ENCODE measurements at places on chromosomes 6 and 20.

DNA sequence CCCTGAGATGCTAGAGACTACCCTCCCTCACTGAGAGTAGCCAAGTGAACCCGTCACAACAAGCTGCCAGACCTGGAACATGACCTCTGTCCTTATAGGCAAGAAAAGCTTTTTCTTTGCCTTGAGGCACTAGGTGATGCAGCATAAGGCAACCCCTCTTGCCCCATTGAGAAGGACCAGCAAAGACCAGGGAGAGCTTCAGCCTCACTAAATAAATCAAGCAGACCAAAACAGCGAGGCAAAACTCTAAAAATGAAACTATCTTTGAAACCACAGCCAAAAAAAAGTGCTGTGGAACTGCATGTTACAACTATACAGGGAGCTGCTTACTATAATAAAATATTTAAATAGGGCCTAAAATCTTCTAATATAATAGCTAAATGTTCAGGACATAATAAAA lies 62.6 kb upstream of the FAM83B start:
- no peak for DNase-seq

DNA sequence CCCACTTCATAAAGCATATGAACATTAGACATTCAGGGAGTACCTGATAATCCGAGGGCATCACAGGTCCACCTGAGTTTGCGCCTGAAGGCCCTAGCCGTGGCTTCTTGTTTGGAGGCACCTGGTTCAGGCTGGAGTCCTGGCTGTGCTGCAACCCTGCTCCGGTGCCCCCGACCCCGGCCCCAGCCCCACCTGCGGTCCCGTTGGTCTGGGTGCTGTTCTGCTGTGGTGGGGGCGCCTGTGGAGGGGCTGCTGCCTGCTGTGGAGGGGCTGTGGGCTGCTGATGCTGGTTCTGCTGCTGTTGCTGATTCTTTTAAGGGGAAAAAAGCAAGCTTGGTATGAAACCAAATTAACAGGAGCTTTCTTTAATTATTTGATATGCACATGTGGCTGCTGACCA lies 144.6 kb upstream of the SLC22A16 start:
- no peak for DNase-seq

GRCh38 chr6:84522135-84522549 lies 242.3 kb downstream of the TBX18 start:
- no peak for DNase-seq

- no peak for DNase-seq
Measured at GRCh38 chr6:168121303-168121665, 42.3 kb upstream of the FRMD1 start.

- no peak for DNase-seq
Measured at GRCh38 chr6:23282252-23283021, 713.1 kb downstream of the HDGFL1 start.

- no peak for DNase-seq
Measured at GRCh38 chr20:58524814-58525213, 9.6 kb upstream of the APCDD1L start.

GRCh38 chr6:73951183-73951582 lies 255.2 kb downstream of the CD109 start:
- DNase-seq: no peak

DNA sequence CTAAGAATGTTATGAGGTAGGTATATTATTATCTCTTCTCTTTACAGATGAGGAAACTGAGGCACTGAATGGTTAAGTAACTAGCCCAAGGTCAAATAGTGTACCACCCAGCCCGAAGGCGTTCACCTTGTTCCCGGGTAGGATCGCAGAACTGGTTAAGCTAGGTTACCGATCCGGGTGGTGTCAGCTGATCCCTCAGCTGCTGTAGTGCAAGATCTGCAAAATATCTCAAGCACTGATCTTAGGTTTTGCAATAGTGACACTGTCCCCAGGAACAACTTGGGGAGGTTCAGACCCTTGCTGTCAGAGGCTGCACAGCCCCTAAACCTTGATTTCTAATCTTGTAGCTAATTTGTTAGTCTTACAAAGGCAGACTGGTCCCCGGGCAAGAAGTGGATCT lies 28.1 kb downstream of the SLC52A3 start:
- no peak for DNase-seq

DNA sequence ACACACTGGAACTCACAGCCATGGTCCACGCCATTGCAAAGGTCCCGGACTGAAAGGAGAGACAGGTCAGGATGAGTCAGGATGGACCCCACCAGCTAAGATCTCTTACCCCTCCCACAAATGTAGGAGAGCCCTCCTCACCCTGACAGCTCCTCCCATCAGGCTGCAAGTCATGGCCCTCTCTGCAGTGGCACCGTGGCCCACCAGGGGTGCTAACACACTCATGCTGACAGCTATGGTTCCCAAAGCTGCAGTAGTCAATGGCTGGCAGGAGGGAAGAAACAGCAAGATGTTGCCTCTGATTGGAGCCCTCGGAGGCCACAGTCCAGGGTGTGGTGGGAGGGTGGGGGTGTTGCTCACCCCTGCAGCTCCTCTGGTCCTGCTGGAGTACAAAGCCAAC lies 5.7 kb upstream of the RBPJL start:
- DNase-seq: peak; percentile 48

- no peak for DNase-seq
Measured at GRCh38 chr6:12071064-12071615, 59.0 kb downstream of the HIVEP1 start.

GRCh38 chr6:170087941-170088581 lies 202.8 kb downstream of the DLL1 start:
- peak; percentile 21 for DNase-seq

GRCh38 chr6:98931696-98932095 lies 16.1 kb downstream of the FBXL4 start:
- no peak for DNase-seq

- DNase-seq: no peak
Measured at GRCh38 chr6:21396313-21396712, 197.2 kb upstream of the SOX4 start.

DNA sequence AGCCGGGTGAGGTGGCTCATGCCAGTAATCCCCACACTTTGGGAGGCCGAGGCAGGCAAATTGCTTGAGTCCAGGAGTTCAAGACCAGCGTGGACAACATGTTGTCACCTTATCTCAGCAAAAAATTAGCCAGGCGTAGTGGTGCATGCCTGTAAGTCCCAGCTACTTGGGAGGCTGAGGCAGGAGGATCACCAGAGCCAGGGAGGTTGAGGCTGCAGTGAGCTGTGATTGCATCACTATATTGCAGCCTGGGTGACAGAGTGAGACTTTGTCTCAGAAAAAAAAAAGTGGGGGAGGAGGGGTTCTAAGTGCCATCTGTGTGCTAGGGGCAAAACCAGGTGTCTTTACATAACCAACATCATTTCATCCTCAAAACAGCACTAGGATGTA lies 48.3 kb downstream of the CDK5RAP1 start:
- DNase-seq: no peak

DNA sequence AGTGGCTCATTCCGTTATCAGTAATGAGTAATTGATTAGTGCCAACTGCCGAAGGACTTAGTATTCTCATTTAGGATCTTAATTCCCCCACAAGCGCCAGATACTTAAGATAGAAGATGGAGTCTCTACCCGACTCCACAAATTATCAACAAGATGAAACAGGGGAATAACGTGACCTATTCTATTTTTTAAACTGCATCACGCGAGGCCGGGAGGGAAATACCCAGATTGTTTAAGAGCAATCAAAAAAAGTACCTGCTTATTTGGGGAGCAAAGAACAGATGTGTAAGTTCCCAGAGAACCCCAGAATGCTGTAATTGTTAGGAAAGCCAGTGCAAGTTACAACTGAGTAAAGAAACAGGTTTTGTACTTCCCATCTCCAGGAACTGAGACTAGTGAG lies 1.1 kb upstream of the MAP3K5 start:
- DNase-seq: no peak

DNA sequence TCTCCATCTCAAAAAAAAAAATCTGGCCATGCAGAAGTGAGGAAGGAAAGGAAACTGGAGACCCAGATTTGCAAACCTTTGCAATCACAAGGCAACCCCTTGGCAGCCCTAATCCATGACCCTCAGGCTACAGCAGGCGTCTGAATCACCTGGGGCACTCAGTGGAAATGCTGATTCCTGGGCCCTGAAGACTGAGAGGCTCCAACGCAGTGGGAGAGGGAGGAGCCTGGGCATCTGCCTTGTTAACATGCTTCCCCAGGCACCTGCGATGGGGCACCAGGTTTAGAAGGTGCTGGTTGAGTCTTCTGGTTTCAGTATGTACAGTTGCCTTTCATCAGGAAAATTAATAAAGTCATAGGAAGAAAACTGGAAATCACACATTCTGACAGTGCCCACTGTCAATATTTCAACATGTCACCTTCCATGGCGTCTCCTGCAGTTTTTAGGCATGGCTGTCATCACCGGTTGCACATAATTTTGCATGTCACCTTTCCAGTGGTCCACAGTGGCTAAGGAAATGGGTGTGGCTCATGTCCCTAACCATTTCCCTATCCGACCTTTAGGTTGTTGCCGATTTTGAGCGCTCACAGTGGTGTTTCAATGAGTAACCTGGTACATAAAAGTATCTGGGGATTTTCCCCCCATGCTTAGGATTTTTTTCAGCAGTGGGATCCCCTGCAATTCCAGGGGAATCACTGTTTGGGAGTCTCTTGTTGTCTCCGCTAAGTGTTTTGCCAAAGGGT lies 56.9 kb downstream of the PREX1 start:
- DNase-seq: no peak

GRCh38 chr6:165219629-165220028 lies 89.8 kb downstream of the C6orf118 start:
- DNase-seq: no peak

DNA sequence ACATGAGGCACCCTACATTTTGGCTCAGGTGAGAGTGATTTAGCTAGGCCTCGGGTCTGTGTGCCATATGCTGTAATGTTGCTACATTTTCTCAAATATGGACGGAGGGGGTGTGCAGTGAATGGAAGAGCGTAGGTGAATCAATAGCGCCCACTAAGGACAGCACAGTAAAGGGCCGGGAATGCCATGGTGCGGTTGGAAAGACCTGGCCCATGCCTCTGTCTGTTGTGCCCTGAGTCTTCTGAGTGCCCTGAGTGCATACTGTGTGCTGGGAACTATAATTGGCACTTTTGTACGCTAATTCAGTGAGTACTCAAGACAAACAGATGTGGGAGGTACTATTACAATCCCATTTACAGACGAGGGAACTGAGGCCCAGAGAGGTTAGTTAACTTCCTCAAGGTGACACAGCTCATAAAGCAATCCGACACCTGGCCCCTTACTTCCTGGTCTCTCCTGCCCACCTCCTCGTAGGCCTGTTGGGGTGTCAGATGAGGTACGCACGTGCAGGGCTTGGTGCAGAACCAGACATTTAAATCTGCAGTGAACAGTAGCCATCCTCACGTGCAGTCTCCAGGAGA lies 17.3 kb downstream of the SLC22A1 start:
- no peak for DNase-seq

GRCh38 chr6:92593201-92593600 lies 826.2 kb downstream of the EPHA7 start:
- DNase-seq: no peak

DNA sequence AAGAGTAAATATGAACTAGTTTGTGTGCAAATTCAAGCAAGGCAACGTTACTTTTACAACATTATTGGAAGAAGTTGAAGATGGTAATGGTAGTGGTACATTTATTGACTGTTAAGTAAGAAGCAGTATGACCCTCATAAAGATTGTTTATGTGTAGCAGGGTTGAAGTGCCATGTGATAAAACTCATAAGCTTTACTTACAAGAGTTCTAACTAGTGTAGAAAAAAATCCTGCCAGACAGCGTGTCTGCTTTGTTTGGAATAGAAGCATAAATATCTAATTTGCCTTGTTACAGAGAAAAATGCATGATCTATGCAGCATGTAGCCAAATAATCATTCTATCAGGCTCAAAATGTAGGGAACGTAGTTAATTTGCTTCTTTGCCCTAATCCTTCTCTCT lies 450.8 kb upstream of the SOX4 start:
- DNase-seq: no peak

GRCh38 chr20:45105317-45105716 lies 4.4 kb upstream of the KCNS1 start:
- DNase-seq: no peak

GRCh38 chr20:64119301-64119680 lies 11.9 kb upstream of the NPBWR2 start:
- no peak for DNase-seq

- no peak for DNase-seq
Measured at GRCh38 chr20:58327211-58327610, 17.7 kb downstream of the RAB22A start.

- DNase-seq: no peak
Measured at GRCh38 chr6:158955255-158955654, 44.7 kb downstream of the RSPH3 start.

DNA sequence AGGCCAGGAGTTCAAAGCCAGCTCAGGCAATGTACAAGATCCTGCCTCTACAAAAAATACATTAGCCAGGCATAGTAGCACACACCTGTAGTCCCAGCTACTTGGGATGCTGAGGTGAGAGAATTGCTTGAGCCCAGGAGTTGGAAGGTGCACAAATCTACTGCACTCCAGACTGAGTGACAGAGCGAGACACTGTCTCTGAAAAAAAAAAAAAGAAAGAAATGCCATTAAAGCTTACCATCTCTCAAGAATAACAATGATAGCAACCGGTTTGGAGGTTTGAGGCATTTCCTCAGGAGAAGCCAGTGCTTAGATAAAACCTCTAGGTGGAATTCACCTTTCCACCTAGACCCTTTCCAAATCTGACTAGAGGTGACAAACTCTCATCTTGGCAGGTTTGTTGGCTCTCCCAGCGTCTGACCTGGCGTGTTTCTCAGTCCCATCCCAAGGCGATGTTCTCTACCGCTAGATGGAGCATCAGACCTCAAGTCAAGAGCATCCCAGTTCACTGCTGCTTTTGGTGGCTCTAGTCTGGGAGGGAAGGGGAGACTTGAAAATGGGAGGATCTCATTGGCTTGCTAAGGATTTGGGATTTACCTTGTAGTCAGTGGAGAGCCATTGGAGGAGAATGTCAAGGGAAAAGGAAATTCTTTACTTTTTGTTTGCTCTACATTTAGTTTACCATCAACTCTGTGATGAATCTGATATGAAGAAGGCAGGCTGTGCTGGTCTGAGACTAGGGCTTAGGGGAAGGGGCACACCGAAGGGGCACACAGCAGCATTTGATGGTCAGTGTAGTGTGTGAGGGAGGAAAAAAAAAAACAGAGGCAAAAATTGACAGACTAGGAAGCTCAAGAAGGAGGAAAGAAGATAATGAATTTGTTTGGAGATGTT lies 67.9 kb downstream of the NCOA7 start:
- peak; percentile 9 for DNase-seq

GRCh38 chr6:13989496-13990144 lies 64.9 kb downstream of the RNF182 start:
- DNase-seq: no peak

- DNase-seq: no peak
Measured at GRCh38 chr20:24657878-24658620, 188.6 kb downstream of the SYNDIG1 start.

- DNase-seq: no peak
Measured at GRCh38 chr6:139834232-139834631, 459.8 kb upstream of the CITED2 start.

GRCh38 chr20:31632548-31633338 lies 5.0 kb upstream of the COX4I2 start:
- DNase-seq: no peak

GRCh38 chr20:610130-611046 lies at the start of gene TCF15:
TSS of gene TCF15 (minus strand) at chr20:610309. CDS start at chr20:610237, 72 bp downstream.
- DNase-seq: no peak

Data from stimulated activated CD4-positive, alpha-beta T cell treated with anti-CD3 and anti-CD28 coated beads, Interleukin-15, amount 100 ng/mL, for 48 hours (primary cell).